ENCODE measurements at places on chromosomes 2 and 18.

- DNase-seq: no peak
These were observed 48.4 kb upstream of the GPR39 start for GRCh38 chr2:132368191-132368590.

DNA sequence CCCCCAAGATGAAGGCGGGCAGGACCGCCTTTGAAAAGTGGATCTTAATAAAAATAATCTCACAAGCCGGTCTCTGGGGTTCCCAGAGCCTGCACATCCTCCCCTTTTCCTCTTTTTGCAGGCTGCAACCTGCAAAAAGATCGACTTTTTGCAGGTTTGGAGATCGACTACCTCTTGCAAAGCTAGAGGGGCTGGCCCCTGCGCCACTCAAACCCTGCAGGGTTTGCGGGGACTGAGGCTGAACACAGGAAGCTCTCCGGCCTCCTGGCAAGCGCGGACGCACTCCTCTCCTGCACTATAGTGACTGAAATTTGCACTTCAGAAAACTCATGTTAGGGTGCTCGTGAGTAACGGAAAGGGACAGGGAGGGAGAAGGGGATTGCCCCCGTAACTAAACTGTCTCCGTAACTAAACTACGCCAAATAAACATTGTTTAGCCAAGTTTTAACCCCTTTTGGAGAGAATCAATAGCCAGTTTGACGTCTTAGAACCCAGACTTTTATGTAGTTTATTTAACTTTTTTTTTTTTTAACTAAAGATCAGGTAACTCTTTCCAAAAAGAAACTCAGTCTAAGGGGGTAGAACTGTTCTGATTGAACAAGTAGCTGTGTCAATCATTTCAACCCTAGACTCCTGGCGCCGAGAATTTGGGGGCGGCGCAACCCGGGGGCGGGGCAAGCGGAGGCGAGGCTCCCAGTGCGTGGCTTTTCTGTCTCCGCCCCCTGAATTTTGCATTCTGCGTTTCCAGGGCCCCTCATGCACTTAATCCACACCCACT, 2.5 kb downstream of the IGFBP5 start:
- peak; percentile 97 for DNase-seq

- DNase-seq: peak; percentile 29
These were observed 25.1 kb upstream of the ME2 start for GRCh38 chr18:50853863-50854271.

- no peak for DNase-seq
These were observed 906.0 kb upstream of the CHAC2 start for GRCh38 chr2:52861596-52861995.

- DNase-seq: peak; percentile 89
These were observed 19.3 kb downstream of the SPEG start for GRCh38 chr2:219453671-219454590.

GRCh38 chr18:70288851-70289328, at the start of gene SOCS6:
SOCS6 (plus strand) TSS chr18:70289045; CDS start chr18:70324669, 35,624 bp downstream.
- peak; percentile 65 for DNase-seq

- no peak for DNase-seq
These were observed 72.1 kb downstream of the NPAS2 start for GRCh38 chr2:100891906-100892642.

GRCh38 chr2:59025157-59025757, 784.1 kb upstream of the FANCL start:
- peak; percentile 73 for DNase-seq

- no peak for DNase-seq
These were observed 45.8 kb upstream of the TANC1 start for GRCh38 chr2:158922601-158923000.

DNA sequence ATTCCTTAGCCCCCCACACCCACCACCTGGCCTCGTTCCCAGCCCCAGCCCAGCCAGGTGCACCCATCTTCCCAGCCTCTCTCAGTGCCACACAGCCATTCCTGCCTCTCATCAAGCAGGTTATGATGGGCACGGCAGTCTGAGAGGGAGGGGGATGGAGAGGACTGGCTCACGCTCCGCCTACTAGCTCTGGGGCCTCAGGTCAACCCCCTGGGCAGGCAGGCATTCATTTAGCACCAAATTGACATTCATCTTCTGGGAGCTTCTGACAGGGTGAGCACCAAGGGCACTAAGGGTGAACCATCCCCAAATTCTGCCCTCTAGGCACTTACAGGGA, 66.2 kb upstream of the FOSL2 start:
- DNase-seq: no peak

DNA sequence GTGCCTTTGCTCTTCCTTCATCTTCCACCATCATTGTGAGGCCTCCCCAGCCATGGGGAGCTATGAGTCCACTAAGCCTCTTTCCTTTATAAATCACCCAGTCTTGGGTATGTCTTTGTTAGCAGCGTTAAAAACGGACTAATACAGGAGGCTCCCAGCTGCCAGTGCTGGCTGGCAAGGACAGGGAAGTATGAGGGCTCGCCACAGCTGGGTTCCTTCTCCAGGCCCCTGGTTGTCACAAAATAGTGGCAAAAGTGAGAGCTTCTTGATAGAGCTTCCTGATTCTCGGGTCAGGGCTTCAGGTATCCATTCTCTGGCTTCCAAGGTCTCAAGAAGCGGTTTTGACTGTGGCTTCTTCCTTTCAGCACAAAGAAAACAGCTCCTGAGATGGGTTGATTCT, 85.0 kb downstream of the ZNF516 start:
- no peak for DNase-seq

GRCh38 chr2:119943058-119943457, 69.8 kb upstream of the EPB41L5 start:
- DNase-seq: no peak

DNA sequence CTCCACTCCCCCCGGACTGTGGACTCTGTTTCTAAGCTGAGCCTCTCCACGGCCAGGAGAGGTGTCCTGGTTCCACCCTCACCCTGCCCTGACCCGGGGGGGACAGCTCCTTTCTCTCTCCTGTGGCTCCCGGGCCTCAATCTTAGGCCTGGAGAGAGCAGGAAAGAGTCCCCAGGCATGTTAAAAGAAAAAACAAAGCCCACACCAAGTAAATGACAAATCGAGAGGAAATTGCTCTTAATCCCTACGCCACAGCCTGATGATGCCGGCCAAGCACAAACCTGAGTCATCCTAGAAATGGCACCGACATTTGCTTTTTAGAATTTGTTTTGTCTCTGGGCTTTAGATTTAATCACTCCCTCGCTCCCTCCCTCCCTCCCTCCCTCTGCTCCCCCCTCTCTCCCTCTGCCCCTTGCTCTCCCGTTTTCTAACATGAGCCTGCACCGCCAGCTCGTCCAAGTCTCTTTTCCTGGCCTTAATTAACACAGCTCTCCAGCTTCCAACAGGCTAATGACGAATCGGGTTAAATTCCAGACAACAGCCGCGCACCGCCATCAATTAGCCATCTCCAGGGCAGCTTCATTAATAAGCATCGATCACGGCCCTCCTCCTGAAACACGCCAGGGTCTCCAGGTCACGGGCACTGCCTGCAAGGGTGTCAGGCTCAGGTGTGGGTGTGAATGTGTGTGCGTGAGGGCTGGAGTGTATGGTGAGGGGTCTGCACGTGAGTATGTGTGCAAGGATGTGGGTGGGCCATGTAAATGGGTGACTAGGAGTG, 230.8 kb downstream of the CELF4 start:
- DNase-seq: no peak

- no peak for DNase-seq
These were observed 84.0 kb downstream of the SH3RF3 start for GRCh38 chr2:109212836-109213563.

GRCh38 chr18:985212-985661, 80.6 kb downstream of the ADCYAP1 start:
- DNase-seq: peak; percentile 15

DNA sequence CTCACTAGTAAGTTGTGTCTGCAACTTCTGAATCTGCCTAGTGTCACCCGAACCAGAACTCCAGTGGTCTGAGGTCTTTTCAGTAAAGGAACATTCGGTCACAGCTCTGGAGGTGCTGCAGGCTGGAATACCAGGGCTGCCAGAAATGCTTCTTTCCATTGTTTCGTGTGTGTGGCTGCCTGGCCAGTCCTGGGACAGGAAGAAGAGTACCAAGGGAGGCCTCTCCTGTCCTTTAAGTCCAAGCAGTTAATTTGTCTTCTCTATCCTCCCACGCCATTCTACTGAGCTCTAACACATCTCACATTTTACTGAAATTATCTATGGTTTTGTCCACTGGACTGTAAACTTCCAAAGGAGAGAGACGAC, 196.0 kb downstream of the LNPK start:
- no peak for DNase-seq

DNA sequence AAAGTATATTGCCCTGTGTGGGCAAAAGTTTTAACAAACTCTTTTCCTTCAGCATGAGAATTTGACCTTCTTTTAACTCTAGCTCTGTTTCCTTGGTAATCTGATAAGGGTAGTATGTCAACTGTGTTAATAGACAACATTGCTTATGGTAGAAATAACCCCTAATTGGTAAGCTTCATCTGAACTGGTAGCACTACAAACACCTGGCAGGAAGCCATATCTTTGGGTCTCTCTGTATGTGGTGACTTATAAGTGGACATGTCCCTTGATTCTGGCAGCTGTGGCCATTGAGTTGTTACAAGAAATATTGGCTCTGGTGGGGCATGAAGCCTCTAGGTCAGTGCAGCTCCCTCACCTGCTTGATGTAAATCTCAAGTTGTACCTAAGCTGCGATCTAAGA, 46.9 kb downstream of the MBD5 start:
- peak; percentile 43 for DNase-seq

- peak; percentile 62 for DNase-seq
These were observed 60.2 kb upstream of the SPP2 start for GRCh38 chr2:233990261-233990798.

- DNase-seq: no peak
These were observed 58.7 kb downstream of the FASTKD2 start for GRCh38 chr2:206824087-206824618.

DNA sequence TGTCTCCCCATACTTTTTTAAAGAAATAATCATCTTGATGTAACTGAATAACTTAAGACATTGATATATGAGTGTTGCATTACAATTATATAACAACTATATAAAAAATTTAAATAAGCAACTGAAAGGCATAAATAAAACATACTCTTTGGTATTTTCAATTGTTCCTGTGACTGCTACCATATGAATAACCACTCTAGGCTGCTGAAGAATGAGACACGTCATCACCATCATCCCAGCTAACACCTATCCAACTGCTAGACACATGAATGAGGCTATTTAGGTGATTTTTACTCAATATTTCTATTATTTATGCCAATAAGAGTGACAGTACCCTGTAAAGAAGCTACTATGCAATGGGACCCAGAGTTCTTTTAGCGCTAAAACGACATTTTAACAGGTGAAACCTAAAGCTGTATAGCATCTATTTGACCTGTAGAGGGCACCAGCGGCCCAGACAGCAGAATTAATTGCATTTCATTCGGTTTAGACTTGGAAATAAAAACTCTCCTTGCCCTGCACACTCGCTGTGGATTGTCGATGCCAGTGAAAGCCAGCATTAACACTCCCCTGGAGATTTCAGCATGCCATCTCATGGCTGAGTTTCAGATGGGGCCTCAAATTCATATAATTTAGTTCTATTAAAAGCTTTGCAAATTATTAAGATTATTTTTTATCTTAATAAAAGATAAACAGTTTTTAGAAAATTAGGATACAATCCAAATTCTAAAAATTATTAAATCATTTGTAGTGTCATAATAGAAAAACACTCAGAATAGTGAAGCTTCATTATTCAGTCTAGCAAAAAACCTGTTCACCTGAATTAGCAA, 89.4 kb upstream of the MAP2 start:
- DNase-seq: peak; percentile 84

DNA sequence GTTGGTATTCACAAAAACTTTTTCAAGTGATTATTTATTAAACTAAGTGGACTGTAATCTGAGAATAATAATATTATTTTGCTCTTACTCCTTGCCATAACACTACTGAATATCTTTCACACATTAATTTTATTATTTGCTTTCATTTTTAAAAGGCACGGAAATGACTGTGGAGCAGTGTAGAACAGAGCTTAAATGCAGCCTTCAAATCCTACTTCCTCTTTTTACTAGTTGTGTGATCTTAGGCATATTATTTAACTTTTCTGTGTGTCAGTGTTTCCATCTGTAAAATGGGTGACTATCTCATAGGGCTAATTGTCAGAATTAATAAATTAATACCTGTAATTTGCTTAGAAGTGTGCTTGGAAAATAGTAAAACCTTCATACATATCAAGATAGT, 55.5 kb upstream of the SLC8A1 start:
- DNase-seq: no peak

GRCh38 chr2:147273106-147273505, 571.7 kb upstream of the ACVR2A start:
- DNase-seq: no peak

- DNase-seq: no peak
These were observed 47.1 kb downstream of the CNGA3 start for GRCh38 chr2:98393354-98393753.

GRCh38 chr2:174815526-174815925, 51.3 kb upstream of the CHRNA1 start:
- DNase-seq: no peak

- DNase-seq: peak; percentile 30
These were observed 38.0 kb downstream of the LINC00305 start for GRCh38 chr18:64110692-64111480.

DNA sequence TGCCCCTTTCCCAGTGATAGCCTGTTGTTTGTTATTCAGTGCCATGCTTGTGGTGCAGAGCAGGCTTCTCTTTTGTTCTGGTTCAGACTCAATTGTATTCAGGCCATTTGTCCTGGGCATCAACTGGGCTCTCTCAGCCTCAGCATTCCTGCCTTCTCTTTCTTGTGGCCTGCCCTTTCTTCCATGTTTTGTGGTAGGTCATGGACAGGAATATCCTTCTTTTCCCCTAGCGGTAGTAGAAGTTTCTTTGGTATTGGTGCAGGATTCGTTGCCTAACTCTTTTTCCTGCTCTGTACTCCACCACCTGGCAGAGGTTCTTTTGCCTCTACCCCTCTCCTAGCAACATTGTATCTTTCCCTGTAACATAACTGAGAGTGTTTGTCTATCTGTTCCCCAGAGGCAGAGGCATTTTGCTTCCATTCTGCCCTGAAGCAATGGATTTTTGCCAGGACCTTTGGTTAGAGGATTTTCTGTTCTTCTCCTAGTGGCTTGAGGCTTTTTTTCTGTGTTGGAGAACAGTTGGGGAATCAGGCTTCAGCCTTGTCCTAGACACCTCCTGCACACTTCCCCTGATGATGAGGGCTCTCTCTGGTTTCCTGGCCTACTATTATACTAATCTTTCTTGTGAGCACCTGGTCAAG, 68.5 kb downstream of the NCOA1 start:
- peak; percentile 21 for DNase-seq

- no peak for DNase-seq
These were observed 129.9 kb upstream of the CHST9 start for GRCh38 chr18:27314996-27315395.

DNA sequence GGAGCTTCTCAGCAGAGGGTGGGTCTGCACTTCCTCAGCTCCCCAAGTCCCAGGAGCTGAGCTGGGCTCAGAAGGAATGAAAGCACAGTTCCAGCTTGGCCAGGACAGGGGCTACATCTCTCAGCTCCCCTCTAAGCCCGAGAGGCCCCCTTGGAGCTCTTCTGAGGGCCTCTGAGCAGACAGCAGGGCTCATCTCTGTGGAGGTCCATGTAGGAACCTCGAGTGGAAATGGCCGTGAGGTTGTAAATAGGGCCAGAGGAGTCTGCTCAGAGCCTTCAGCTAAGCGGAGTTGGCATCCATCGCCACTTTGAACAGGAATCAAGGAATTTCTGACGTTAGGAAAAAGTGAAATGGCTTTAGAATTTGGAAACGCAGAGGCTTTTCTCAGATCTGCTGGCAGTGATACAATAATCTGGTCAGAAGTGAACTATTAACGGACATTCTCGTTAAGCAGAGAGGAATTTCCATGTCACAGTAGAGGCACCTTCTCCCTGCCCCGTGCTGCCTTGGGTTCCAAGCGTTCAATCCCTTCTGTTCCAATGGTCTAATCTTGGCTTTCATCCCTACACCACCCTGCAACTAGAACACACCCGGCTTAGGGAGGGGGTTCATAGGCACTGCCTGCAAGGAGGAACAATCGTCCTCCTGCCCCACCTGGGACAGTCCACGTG, 213.9 kb downstream of the NDUFA10 start:
- peak; percentile 24 for DNase-seq

Measured in stomach (tissue), 19 donors.